GDM1 (cell line): ENCODE measurements at places on chromosomes 2 and 18.

DNA sequence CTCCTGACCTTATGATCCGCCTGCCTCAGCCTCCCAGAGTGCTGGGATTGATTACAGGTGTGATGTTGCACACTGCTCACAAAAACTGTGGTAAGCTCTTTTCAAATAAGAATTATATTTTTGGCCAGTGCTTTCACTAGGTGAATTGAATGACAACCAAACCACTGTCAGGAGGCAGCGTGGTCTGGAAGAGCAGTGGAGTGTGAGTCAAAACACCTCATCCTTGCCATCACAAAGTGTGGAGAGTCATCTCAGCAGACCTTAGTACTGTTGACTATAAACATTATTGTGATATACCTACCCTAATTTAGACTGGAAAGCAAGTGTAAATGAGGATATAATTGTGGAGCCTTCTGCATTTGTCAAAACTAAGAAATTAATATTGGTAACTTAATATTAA is 61.3 kb downstream of the UBE2E3 start:
- DNase-seq: no peak

GRCh38 chr2:104215269-104216161 is 638.4 kb upstream of the POU3F3 start:
- DNase-seq: no peak

DNA sequence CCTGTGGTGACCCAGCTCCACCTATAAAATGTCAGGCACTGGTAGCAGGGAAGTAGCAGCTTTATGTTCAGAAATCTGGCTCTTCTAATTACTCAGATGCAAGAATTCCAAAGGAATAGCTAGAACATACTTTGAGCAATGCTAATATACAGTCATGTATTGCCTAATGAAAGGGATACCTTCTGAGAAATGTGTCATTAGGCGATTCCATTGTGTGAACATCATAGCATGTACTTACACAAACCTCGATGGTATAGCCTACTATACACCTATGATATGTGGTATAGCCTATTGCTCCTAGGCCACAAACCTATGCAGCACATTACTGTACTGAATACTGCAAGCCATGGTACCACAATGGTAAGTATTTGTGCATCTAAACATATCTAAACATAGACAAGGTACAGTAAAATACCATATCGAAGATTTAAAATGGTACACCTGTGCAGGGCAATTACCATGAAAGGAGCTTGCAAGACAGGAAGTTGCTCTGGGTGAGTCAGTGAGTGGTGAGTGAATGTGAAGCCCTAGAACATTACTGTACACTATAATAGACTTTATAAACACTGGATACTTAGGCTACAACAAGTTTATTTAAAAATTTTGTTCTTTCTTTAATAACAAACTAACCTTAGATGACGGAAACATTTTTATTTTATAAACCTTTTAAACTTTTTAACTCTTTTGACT is 50.3 kb upstream of the ETAA1 start:
- no peak for DNase-seq

DNA sequence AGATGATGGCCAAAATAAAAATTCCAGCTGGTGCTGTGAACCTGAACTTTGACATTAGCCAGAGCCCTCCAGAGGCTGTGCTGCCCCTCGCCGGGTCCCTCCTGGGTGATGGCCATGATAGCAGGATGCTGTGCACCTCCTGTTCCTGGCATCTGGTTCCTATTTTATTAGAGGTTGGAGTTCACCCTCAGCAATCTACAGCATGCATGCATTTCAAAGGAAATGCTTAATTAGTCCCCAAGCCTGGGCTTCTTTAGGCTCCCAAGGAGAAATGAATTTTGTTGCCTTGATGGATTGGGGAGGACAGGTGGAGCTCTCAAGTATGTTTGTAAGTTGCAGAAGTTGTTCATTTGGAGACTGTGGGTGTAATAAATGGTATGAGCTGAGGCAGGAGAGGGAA is 166.9 kb downstream of the GLI2 start:
- DNase-seq: no peak

- no peak for DNase-seq
Observed at GRCh38 chr2:180334514-180334913, 327.4 kb upstream of the CWC22 start.

GRCh38 chr18:11148680-11149440 is 509 bp downstream of the PIEZO2 start:
- DNase-seq: no peak
